ENCODE measurements at places on chromosomes 1 and 21.

DNA sequence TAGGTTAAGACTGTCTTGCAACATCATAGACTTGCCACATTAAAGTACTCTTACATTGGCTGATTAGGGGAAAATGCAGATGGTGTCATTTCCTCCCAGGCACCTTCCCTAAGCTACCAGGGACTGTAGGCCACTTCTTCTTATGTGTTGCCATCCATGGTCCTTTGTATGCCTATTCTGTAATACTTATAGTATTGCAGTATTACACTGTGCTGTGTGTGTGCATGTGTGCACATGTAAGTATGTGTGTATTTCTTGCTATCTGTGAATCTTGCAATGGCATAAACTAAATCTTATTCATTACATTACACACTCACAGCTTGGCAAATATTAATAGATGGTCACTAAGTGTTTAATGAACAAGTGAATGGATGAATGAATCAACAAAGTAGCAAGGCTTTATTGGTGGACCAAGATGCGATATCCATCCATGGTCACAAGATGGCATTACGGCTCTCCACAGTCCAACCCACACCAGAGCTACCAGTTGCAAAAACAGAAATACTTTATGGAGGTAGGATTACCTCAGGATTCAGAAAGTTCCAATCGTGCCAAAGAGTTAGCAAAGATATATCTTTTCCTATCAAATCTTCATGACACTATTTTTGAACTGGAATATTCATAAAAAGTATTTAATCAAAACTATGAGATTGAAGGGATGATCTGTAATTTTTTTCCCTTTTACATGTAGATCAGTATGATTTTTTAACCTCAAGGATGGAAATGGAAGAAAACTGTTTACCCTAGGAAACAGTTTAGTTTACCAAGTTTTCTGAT, 160.2 kb downstream of the DENND1B start:
- peak; percentile 37 for DNase-seq

- peak; percentile 7 for DNase-seq
Measured at GRCh38 chr1:195158091-195158490, 1450.1 kb downstream of the KCNT2 start.

DNA sequence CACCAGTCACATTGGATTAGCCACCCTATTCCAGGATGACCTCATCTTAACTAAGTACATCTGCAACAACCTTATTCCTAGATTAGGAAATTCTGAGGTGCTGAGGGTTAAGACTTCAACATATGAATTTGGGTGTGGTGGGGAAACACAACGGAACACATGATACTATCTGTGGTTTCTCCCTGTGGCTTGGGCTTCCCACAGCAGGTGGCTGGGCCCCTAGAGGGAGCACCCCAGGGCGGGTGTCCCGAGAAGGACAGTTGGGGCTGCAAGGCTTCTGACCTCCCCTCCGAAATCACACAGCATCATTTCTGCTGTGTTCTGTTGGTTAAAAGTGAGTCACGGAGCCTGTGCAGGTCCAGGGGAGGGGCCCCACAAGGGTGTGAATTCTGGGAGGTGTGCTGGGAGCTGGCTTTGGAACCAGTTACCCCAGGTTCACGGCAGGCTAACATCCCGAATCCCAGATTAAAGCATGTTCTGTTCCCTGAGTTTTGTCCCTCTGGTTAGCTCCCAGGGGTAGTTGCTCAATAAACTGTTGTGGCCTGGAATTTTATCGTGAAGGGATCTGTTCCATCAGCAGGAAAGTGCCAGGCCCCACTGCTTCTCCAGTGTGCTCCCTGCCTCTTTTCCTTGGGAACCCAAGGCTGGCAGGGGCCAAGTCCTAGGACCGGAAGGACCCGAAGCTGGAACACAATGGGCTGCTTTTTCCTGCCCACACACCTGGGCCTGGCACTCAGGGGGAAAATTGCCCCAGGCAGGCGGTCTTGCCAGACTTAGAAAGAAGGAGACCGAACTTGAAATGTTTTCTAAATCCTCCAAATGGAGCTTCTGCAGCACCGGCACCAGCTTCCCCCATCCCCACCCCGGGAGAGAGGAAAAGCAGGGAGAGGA, 154.0 kb upstream of the WNT4 start:
- no peak for DNase-seq

DNA sequence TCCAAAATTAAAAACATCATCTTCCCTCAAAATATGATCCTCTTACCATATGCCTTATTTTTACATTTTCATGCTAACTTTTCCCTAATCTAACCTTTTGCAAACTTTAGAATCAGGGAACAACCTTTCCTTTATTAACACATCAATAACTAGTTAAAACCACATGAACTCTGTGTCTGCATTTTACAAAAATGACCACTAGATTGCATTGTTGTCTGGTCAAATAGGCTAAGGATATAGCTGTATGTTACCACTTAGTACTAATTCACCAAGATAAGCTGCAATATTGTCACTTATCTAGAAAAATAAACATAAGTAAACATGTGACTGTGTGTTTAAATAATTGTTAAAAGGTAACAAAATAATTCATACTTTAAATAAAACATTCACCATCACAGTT, 82.3 kb downstream of the DENND1B start:
- no peak for DNase-seq

GRCh38 chr1:63976006-63976405, 202.2 kb downstream of the ROR1 start:
- DNase-seq = no peak

DNA sequence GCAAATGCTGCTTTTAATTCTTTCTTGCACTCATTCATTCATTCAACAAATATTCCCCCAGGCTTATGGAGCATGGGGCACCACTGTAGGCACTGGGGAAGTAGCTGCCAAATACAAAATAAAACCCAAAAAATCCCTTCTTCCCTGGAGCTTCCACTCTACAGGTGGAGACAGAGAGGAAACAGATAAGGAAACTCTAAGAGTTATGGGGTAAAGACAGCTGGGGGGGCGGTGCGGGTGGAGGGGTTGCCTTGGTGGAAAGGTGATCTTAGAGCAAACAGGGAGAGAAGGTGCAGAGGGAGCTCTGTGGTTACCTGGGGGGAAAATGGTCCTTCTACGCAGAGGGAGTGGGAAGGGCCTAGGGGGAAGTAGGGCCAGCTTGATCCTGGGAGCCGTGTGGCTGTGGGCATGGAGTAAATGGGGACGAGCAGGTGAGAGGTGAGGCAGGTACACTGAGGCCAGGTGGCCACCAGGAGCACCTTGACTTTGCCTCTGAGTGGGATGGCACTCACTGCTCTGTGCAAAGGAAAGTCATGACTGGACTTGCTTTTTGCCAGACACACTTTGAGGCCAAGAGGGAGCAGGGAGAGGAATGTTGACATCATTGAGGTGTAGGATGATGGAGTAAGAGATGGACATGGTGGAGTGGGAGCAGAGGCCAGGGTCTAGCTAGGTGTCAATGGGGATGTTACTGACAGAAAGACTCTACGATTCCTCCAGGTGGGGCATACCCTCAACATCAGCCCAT, 152.0 kb downstream of the ETS2 start:
- no peak for DNase-seq

DNA sequence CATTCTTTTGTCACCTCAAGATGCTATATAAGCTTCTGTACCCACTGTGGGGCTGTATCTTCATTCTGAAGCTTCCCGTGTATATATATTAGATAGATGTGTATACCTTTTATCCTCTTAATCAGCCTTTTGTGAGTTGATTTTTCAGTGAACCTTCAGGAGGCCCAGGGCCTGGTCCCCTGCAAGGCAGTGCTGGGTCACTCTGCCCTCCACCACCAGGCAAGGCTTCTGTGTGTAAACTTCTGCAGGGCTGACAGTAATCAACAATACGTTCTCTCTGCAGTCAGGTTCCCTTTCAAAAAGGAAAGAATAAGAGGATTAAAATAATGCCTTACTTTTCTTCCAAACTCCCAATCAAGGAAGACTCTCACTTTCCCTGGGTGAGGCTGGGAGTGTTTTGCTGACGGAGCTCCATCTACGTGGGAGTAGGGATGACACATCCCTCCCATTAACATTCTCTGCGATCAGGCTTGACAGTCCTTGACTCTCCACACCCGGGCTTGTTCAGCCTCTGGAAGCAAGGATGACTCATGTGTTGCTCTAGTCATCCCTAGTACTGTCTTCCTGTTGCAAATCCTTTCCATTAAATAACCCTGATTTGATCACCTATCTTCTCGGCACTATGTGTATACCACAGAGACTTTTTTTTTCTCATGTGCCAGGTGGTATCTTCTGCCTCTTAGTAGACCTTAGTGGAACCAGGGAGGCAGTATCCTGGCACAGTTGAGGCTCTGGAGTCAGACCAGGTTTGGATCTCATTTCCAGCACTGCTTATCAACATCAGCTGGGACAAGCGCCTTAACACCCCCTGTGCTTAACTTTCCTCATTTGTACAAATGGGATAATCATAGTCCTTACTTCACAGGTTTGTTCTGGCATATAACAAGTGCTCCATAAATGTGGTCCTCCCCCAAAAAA, 70.3 kb upstream of the KCNK1 start:
- peak; percentile 19 for DNase-seq

GRCh38 chr1:221777431-221778072, 35.7 kb upstream of the DUSP10 start:
- no peak for DNase-seq

DNA sequence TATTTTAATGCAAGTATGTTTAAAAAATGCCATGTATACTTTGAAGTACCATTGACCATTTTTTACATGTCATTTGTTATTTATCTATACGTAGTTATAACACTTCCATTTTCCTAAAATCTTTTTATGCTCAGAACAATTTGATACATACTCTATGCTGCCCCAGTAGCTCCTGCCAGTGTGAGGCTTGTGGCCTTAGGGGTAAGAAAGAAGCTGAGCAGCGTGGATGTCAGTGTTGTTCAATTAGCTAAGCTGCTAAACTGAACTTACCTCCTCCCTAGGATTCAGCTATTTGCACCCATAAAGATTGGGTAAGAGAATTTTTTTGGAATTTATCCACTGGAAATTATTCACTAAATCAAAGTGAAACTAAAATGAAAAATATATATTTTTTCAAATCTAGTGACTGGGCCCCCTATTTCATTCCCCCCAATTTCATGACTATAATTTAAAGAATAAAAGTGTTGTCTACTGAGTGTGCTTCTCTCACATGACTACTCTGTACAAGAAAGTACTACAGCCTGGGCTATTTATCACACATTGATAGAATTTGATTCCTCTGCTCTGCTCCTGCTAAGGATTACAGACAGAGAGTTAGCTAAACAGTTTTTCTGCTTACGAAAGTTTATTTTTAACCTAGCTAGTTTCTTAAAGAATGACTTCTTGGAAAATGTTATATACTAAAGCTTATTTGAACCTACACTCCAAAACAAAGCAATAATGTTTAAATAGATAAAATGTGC, 1030.3 kb upstream of the ADGRL4 start:
- no peak for DNase-seq

- DNase-seq = no peak
Measured at GRCh38 chr21:38475519-38475918, 22.8 kb downstream of the ERG start.

DNA sequence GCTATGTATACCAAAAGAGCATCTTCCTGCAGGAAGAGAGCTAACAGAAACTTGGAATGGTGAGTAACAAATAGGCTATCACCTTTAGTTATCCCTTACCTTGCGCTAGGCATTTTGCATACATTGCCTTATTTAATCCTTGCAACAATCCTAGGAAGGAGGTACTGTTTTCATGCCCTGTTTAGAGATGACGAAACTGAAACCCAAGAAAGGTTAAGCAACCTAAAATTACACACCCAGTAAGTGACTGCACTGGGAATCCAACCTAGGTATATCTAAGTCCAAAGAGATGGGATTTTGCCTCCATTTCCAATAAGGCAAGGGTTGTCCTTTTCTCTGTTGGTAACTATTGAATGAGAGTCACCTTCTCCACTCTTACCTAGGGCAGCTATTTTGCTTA, 144.5 kb downstream of the TM2D1 start:
- no peak for DNase-seq

DNA sequence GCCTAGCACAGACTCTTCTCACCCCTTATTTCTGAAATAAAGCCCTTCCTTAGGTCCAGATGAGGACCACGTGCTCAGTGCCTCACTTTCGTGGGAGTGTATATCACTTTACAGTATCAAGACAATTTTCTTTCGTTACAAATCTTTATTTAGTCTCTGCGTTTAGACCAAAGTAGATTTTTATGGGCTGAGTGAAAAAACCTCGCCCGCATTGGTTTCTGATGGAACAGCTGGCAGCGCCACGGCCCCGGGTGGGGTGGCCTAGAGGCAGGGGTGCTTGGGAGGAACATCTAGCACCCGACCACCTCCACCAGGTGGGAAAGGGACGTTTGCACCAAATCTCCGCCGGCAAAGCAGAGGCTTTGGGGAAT, 7.6 kb downstream of the SIM2 start:
- no peak for DNase-seq

- DNase-seq = no peak
Measured at GRCh38 chr1:51568231-51568935, 48.5 kb upstream of the OSBPL9 start.

DNA sequence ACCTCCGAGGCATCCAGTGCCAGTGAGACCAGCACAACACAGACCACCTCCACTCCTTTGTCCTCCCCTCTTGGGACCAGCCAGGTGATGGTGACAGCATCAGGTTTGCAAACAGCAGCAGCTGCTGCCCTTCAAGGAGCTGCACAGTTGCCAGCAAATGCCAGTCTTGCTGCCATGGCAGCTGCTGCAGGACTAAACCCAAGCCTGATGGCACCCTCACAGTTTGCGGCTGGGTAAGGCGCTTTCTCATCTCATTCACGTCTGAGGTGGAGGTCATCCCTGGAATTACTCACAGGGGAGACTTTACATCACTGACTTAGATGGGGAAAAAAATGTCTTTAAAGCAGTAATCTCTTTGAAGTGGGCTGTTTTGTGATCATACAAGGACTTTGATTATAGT, 106.3 kb downstream of the CD247 start:
- DNase-seq = no peak

- DNase-seq = no peak
Measured at GRCh38 chr1:160985723-160986122, 31.1 kb upstream of the ITLN2 start.

- no peak for DNase-seq
Measured at GRCh38 chr1:174968750-174969244, 30.9 kb upstream of the CACYBP start.

- DNase-seq = no peak
Measured at GRCh38 chr1:51156752-51157151, 54.7 kb downstream of the C1orf185 start.

- DNase-seq = no peak
Measured at GRCh38 chr1:30467101-30467500, 256.3 kb downstream of the MATN1 start.

GRCh38 chr21:31446226-31446855, 102.3 kb upstream of the TIAM1 start:
- no peak for DNase-seq

DNA sequence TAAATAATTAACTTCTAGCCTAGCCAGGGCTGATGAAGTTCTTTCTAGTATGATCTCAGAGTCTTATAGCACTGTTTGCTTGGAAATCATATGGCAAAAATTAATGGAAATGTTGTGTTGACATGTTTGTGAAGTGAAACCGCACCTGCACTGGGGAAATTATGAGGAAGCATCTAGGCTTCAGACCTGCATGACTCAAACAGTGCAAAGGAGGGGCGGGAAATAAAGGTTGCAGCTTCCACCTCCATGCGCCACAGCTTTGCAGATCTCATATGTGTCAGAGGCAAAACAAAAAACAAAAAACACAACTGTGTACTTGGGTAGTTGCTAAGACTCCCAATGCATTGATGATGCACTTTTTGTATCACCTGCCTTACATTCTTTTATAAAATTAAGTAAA, 1080.6 kb downstream of the PLA2G4A start:
- no peak for DNase-seq

- peak; percentile 87 for DNase-seq
Measured at GRCh38 chr1:228308628-228309325, 97.9 kb downstream of the TRIM11 start.
